ENCODE measurements at places on chromosomes 4 and X.

- no peaks in the 10 kb centered on the region for H3K27me3 ChIP-seq
- H3K4me3 ChIP-seq: no peak overlapping the region
- H3K27ac ChIP-seq: no peak overlapping the region
- H3K36me3 ChIP-seq: peaks cover 1% of the 10 kb centered on the region
- peaks cover 6% of the 10 kb centered on the region for H3K4me1 ChIP-seq
Observed at GRCh38 chrX:1172496-1172895, 40.0 kb downstream of the CRLF2 start.

GRCh38 chr4:26862381-26862915 lies 1.8 kb downstream of the STIM2 start:
- no peaks in the 10 kb centered on the region for H3K27me3 ChIP-seq
- peaks cover 54% of the 10 kb centered on the region for H3K4me1 ChIP-seq
- H3K36me3 ChIP-seq: no peaks in the 10 kb centered on the region
- peak overlapping the region; percentile 88 for H3K4me3 ChIP-seq
- DNase-seq: peak; percentile 15
- peak overlapping the region; percentile 7 for H3K27ac ChIP-seq

DNA sequence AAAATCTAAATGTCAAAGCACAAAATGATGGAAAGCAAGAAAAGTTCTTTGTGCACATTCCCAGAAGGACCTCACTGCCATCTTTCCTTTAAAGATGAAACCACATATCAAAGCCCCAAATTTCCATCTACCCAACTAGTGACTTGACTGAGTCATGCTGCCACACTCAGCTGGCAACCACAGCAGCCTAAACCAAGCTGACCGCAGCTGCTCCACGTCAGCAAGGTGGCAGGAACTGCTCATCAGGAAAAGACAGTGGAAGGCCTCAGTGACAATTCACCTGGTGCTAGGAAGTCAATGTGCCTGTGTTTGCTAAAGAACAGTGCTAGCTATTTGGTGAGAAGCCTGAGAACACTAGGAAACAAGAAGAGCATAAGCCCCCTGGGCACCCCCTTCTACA lies 26.1 kb downstream of the ACOX3 start:
- H3K27me3 ChIP-seq: no peaks in the 10 kb centered on the region
- DNase-seq: no peak
- no peak overlapping the region for H3K27ac ChIP-seq

GRCh38 chrX:2831471-2832228 lies 2.9 kb downstream of the GYG2 start:
- H3K27ac ChIP-seq: no peak overlapping the region
- no peak overlapping the region for H3K4me3 ChIP-seq
- DNase-seq: no peak

- no peak for DNase-seq
- H3K36me3 ChIP-seq: peaks cover 61% of the 10 kb centered on the region
- H3K4me3 ChIP-seq: no peak overlapping the region
- peaks cover 5% of the 10 kb centered on the region for H3K4me1 ChIP-seq
- H3K27ac ChIP-seq: no peak overlapping the region
- H3K27me3 ChIP-seq: no peaks in the 10 kb centered on the region
Observed at GRCh38 chr4:118801895-118802575, 33.9 kb downstream of the SEC24D start.

- no peak overlapping the region for H3K27ac ChIP-seq
- H3K27me3 ChIP-seq: peaks cover 70% of the 10 kb centered on the region
- DNase-seq: no peak
Observed at GRCh38 chrX:133175162-133175561, 43.0 kb downstream of the TFDP3 start.

GRCh38 chrX:104270916-104271512 lies 16.3 kb upstream of the ESX1 start:
- no peak overlapping the region for H3K27ac ChIP-seq
- DNase-seq: peak; percentile 68
- H3K4me1 ChIP-seq: no peaks in the 10 kb centered on the region
- H3K27me3 ChIP-seq: peaks cover 78% of the 10 kb centered on the region
- no peaks in the 10 kb centered on the region for H3K36me3 ChIP-seq

DNA sequence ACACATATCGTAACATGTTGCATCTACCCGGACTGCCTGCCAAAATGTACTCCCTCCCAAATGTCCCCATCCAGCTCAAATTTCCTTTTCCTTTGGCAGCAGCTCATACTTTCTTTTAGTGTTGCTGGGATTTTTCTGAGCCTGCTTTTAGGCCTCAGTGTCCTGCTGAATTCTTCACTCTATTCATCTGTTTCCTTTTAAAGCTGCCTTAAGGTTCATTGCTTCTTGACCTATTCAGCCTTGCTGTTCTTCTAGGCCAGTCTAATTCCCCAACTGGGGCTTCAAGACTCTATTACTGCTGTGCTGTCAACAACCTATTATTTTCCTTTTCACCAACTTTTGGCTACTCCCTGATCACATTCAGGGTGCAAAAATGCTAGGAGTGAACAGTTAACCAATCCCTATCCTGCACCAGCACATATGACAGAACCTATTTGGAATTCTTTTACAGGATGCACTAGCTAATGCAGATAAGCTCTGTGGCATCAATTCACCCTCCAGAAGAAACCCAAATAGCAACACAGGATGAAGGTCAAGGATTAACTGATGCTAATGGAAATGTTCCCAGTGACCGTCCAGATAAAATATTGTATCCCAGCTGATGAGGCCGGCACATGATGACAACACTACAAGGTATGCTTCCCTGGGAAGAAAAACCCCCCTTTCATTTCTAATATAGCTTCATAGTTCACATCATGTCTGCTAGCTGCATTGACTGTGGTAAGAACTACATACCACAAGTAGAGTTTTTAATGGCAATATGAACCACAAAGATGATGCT lies 114.7 kb upstream of the TTC29 start:
- H3K4me1 ChIP-seq: peaks cover 16% of the 10 kb centered on the region
- no peak for DNase-seq
- H3K4me3 ChIP-seq: no peak overlapping the region
- H3K27me3 ChIP-seq: no peaks in the 10 kb centered on the region
- H3K27ac ChIP-seq: no peak overlapping the region
